ENCODE measurements at places on chromosomes 7 and 10.

- DNase-seq, result no peak
These were observed 17.8 kb upstream of the HKDC1 start for GRCh38 chr10:69202332-69202731.

- DNase-seq, result no peak
These were observed 13.9 kb downstream of the TAS2R60 start for GRCh38 chr7:143456992-143457793.

GRCh38 chr10:27143686-27144085 is 10.5 kb downstream of the YME1L1 start:
- DNase-seq, result no peak

DNA sequence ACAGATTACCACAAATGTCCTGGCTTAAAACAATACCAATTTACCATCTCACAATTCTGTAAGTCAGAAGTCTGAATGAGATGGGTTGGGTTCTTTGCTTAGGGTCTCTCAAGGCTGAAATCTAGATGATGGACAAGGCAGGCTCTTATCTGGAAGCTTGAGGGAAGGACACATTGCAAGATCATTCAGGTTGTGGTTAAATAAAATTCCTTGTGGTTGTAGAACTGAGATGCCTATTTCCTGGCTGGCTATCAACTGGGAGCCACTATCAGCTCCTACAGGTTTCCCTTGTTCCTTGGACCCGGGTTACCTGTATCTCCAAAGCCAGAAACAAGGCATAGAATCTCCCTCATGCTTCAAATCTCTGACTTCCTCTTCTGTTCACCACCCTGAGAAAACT is 148.4 kb downstream of the MDFIC start:
- no peak for DNase-seq

Measured in left kidney (tissue), 8 donors.